ENCODE measurements at places on chromosomes 1 and 21. TPM values are rescaled to one million over a fixed set of nuclear protein-coding genes. Genes with fewer than 3 reads are reported as not detected.

The UBXN11 gene
- 26.3 TPM for polyA plus RNA-seq

The PGLYRP3 gene
- polyA plus RNA-seq, result not detected

The FMOD gene
- polyA plus RNA-seq, result 30.1 TPM

DNA sequence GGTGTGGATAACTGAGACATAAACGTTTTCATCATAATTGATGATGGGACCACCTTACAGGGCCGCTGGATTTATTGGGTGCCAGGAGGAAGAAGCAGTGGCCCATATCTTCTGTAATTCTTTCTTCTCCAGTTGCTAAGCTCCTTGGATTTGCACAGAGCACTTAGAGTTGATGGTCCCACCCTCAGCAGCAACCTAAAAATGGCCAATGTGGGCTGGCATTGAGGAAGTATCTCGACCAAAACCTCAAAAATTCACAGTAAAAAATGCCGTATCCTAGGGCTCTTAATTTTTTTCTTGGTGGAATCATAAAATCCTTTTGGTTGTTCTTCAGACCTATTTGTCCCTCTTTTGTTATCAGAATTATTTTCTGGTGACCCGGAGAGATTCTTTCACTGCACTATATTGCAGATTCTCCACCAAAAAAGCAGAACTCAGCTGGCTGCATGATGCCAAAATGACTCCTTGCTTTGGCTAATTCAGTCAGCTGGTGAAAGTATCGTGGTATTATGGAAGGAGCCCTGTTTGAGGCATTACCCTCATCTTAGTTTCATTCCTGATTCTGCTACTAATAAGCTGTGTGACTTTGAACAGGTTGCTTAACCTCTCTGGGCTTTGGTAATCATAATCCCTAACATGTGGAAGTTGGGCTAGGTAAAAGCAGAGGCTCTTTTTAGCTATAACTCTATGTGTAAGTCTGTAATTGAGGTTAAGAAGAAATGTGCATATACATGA, 27.6 kb downstream of the KIRREL1 start:
- peak overlapping the region; percentile 83 for H3K27ac ChIP-seq
- no peak overlapping the region for H3K4me3 ChIP-seq
- DNase-seq, result no peak
- H3K27me3 ChIP-seq, result no peaks in the 10 kb centered on the region

DNA sequence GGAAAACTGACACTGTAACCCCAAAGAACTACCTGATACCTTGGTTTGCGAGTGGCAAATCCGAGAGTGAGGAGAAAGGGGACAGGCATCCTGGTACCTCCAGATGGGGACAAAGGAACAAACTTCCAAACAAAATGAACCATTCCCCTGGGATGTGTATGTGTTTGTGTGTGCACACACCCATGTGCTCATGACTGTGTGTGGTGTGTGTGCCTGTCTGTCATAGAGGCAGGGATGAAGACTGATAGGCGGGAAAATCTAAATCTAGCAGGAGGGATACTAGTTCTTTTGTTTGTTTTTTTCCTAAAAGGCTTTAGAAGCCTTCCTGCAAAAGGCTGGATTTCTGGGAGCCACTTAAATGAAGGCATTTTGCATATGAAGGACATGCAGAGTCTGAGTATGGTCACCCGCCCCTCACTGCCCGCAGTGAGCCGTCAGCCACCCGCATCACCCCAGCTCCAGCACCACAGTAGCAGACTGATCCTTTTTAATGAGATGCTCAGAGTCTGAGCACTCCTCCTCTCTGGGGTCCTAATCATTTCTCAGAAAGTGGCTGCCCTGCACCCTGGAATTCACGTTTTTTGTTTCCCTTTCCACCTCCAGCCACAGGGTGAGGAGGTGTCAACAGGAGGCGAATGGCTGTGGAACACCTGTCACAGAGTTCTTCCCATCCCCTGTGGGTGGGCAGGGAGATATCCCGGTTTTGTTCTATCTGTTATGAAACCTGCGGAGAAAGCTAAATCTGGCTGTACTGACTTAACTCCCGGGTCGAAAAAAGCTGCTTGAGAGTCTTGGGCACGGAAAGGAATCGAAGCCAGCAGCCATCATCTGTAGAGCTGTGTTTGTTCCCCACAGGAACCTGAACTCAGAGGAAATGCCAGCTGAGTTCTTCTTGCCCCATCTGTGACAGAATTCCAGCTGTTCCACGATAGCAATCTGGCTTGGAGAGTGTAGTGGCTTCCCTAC, 34.9 kb downstream of the UTP25 start:
- H3K4me1 ChIP-seq, result peaks cover 10% of the 10 kb centered on the region
- no peak for DNase-seq
- H3K36me3 ChIP-seq, result no peaks in the 10 kb centered on the region
- no peaks in the 10 kb centered on the region for H3K27me3 ChIP-seq
- no peak overlapping the region for H3K4me3 ChIP-seq

GRCh38 chr1:2226525-2227345, 1.4 kb upstream of the SKI start:
- DNase-seq, result peak; percentile 68
- peaks cover 38% of the 10 kb centered on the region for H3K4me1 ChIP-seq
- no peaks in the 10 kb centered on the region for H3K27me3 ChIP-seq
- H3K4me3 ChIP-seq, result peak overlapping the region; percentile 81
- peak overlapping the region; percentile 99 for H3K27ac ChIP-seq

GRCh38 chr1:194476872-194477271, 1290.5 kb upstream of the B3GALT2 start:
- no peak overlapping the region for H3K27ac ChIP-seq
- H3K36me3 ChIP-seq, result no peaks in the 10 kb centered on the region
- H3K4me3 ChIP-seq, result no peak overlapping the region
- no peak for DNase-seq
- no peaks in the 10 kb centered on the region for H3K27me3 ChIP-seq
- H3K4me1 ChIP-seq, result no peaks in the 10 kb centered on the region

DNA sequence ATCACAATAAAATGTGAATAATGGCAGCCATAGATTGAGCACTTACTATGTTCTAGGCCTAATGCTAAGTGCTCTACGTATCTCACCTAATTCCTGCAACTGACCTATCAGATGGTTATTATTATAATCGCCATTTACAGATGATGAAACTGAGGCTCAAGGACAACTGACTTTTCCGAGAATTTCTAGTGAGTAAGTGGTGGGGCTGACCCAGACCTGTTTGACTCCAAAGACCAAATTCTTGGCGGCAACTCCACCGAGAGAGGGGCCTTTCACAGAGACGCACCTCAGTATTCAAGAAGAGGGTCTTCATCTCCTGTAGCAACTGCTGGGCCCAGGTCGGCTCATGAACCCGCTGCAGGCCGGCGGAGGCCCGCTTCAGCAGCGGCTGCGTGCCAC, 573 bp downstream of the TMEM234 start:
- peak overlapping the region; percentile 94 for H3K4me3 ChIP-seq
- DNase-seq, result no peak
- H3K27me3 ChIP-seq, result no peaks in the 10 kb centered on the region
- peaks cover 29% of the 10 kb centered on the region for H3K4me1 ChIP-seq
- peaks cover 26% of the 10 kb centered on the region for H3K36me3 ChIP-seq

- no peak overlapping the region for H3K4me3 ChIP-seq
- no peak overlapping the region for H3K27ac ChIP-seq
- H3K36me3 ChIP-seq, result no peaks in the 10 kb centered on the region
- peak; percentile 44 for DNase-seq
- no peaks in the 10 kb centered on the region for H3K4me1 ChIP-seq
- H3K27me3 ChIP-seq, result no peaks in the 10 kb centered on the region
Observed at GRCh38 chr21:39673736-39674135, 61.0 kb downstream of the B3GALT5 start.

GRCh38 chr1:199018471-199019135, 379.8 kb downstream of the PTPRC start:
- no peak overlapping the region for H3K27ac ChIP-seq
- DNase-seq, result no peak
- H3K27me3 ChIP-seq, result no peaks in the 10 kb centered on the region
- no peaks in the 10 kb centered on the region for H3K4me1 ChIP-seq
- H3K4me3 ChIP-seq, result no peak overlapping the region

- no peaks in the 10 kb centered on the region for H3K27me3 ChIP-seq
- H3K4me1 ChIP-seq, result no peaks in the 10 kb centered on the region
- DNase-seq, result no peak
- H3K4me3 ChIP-seq, result no peak overlapping the region
Observed at GRCh38 chr1:76958828-76959227, 91.5 kb downstream of the ST6GALNAC5 start.

- H3K27ac ChIP-seq, result no peak overlapping the region
- no peak overlapping the region for H3K4me3 ChIP-seq
- no peaks in the 10 kb centered on the region for H3K4me1 ChIP-seq
- H3K36me3 ChIP-seq, result no peaks in the 10 kb centered on the region
- H3K27me3 ChIP-seq, result no peaks in the 10 kb centered on the region
Observed at GRCh38 chr1:80218112-80218511, 1211.6 kb upstream of the ADGRL4 start.

DNA sequence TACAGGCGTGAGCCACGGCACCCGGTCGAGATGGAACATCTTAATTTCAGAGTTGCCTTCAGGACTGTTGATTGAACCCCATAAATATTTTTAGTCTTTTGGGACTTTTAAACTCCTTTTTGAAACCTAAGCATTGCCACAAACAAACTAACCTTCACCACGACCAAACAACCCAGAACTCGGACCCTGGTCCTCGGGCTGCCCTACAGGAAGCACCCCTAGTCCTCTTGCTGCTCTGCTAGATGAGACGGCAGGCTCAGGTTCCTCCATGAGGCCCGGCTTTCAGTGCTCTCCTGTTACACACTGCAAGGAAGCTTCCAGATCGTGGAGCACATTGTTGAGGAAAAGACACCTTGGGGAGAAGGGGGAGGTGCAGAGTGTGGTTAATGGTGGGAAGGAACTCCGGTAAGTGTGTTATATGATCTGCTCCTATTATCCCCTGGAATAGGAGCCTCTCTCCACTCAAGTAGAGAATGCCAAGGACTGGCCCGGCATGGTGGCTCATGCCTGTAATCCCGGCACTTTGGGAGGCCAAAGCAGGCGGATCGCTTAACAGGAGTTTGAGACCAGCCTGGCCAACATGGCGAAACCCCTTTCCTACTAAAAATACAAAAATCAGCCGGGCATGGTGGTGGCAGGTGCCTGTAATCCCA, 5.7 kb downstream of the EPHX1 start:
- H3K36me3 ChIP-seq, result no peaks in the 10 kb centered on the region
- DNase-seq, result no peak
- no peak overlapping the region for H3K27ac ChIP-seq
- H3K27me3 ChIP-seq, result no peaks in the 10 kb centered on the region
- H3K4me1 ChIP-seq, result peaks cover 94% of the 10 kb centered on the region
- H3K4me3 ChIP-seq, result no peak overlapping the region

DNA sequence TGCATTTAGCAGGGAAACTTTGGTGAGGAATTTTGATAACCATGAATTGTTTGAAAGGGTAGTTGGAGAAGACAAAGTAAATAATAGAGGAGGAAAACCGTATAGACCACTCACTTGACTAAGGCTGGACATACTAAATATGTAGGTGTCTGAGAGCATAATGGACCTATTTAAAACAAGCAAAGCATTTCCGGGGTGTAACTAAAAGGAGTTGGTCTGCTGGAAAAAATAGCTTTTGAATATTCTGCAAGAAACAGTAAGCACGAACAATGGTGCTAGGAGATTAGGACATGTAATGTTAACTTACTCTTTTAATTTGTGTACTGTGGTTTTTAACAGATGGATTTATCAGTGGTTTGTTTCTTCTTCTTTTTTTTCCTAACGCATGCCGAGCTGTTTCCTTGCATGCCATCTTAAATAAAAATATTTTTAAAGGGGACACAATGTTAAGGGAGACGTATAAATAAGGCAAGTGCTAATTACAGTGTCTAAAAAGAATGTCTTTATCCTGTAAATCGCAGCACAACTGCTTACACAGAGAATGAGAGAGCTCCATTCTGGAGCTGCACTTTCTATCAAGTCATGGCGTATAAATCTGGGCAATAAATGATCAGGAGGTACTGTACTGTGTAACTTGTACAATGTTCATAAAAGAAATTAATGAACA, 492.1 kb downstream of the LMO4 start:
- no peaks in the 10 kb centered on the region for H3K27me3 ChIP-seq
- DNase-seq, result no peak
- H3K4me1 ChIP-seq, result no peaks in the 10 kb centered on the region
- H3K36me3 ChIP-seq, result no peaks in the 10 kb centered on the region
- no peak overlapping the region for H3K27ac ChIP-seq

- H3K4me3 ChIP-seq, result no peak overlapping the region
- H3K36me3 ChIP-seq, result no peaks in the 10 kb centered on the region
- H3K4me1 ChIP-seq, result no peaks in the 10 kb centered on the region
- no peak overlapping the region for H3K27ac ChIP-seq
Observed at GRCh38 chr21:20257052-20257740, 741.0 kb upstream of the NCAM2 start.

- peaks cover 22% of the 10 kb centered on the region for H3K4me1 ChIP-seq
- peak; percentile 62 for DNase-seq
- no peak overlapping the region for H3K4me3 ChIP-seq
- H3K27me3 ChIP-seq, result no peaks in the 10 kb centered on the region
Observed at GRCh38 chr1:199273837-199274379, 635.1 kb downstream of the PTPRC start.

DNA sequence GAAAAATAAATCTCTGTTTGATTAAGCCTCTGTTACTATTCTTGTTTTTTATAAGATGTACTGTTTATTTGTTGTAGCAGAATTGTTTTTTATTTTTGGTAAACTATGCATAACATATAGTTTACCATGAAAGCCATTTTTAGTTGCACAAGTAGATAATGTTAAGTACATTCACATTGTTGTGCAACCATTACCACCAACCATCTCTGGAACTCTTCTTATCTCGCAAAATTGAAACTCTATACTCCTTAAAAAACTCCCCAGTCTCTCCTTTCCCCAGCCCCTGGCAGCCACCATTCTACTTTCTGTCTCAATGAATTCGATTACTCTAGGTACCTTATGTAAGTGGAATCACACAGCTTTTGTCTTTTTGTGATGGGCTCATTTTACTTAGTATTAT, 27.4 kb upstream of the UHMK1 start:
- H3K36me3 ChIP-seq, result no peaks in the 10 kb centered on the region
- H3K4me1 ChIP-seq, result no peaks in the 10 kb centered on the region
- DNase-seq, result no peak
- no peak overlapping the region for H3K4me3 ChIP-seq
- no peaks in the 10 kb centered on the region for H3K27me3 ChIP-seq
